ENCODE measurements at places on chromosomes 4 and X.

- no peak for DNase-seq
These were observed 10.5 kb upstream of the KLHL5 start for GRCh38 chr4:39051492-39051891.

DNA sequence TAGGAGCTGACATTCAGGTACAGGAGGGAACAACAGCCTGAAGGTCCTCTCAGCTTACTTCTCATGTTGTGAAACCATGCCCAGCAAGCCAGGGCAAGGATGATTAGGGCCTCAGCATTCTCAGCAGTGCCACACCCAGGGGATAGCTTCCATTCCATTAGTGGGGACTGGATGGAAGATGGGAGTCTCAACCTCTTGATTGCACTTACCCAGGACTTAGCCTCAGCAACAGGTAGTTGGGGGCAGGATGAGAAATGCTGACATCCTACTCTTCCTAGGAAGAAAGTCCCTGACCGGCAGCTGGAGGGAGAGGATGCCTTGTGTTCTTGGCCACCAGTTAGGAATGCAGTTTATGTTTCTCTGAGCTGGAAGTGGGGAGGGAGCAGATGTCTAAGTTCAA is 8.8 kb upstream of the BEX3 start:
- no peak for DNase-seq

GRCh38 chr4:153502584-153502983 is 36.4 kb downstream of the TMEM131L start:
- DNase-seq, result no peak

DNA sequence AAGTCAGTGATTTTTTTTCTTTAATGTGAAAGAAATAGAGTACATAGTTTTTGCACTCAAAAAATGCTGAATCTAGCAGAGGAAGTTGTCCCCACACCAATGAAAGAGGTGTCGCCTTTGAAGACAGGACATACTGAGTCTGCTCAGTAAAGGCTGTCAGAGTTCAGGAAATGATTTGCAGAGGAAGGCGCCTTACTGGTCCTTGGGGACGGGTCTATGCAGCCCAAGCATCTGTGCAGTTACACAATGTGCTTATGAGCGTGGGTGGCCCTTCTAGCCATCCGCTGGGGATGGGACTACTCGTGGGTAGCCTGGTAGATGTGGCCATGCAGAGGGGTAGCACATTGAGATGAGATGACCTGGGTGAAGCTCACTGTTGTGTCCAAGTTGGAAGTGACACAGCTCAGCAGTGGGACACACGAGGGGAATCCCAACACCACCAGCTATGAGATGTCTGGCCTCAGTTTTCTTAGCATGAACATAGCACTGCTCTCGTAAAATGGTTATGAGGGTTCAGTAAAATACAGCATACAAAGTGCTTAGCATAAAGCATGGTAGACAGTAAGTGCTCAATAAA is 116.5 kb upstream of the RBPJ start:
- DNase-seq, result no peak

- DNase-seq, result no peak
These were observed 140.2 kb upstream of the LDB2 start for GRCh38 chr4:17038510-17039176.

GRCh38 chrX:15356444-15356843 is 21.1 kb upstream of the PIGA start:
- DNase-seq, result no peak

GRCh38 chrX:45986971-45987370 is 558.2 kb downstream of the ZNF674 start:
- DNase-seq, result no peak

DNA sequence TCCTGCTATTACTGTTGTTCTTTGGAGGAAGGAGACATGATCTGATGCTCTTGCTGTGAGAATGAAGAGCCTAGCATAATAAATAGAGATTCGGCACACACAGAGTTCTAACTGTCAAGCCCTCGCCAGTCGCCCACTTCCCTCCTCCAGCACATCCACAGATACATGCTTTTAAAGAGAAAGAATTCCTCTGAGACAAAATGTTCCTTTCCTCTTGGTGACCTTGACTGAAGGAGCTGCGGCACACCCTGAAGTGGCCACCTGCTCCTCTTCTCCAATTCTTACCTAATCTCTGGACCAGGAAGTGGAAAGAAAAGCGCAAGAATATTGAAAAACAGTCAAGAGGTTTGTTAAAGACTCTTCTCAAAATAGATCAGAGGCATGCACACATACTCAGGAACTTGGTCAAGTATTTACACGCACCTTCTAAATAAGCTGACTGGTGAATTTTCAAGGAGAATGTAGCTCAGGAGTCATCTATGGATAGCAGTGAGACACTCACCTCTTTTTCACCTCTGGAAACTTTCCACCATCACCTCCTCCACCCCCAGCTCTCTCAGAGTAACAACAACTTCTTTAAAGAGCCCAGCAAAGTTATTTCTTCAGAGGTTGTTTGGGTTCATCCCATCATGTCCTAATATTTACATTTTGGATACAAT is 95.4 kb downstream of the PARM1 start:
- no peak for DNase-seq

- no peak for DNase-seq
These were observed 680.7 kb upstream of the BOD1L1 start for GRCh38 chr4:14308229-14308651.

- no peak for DNase-seq
These were observed 98.3 kb upstream of the MAML3 start for GRCh38 chr4:140252141-140252741.

- DNase-seq, result no peak
These were observed 474.8 kb downstream of the PDGFC start for GRCh38 chr4:156496797-156497196.

DNA sequence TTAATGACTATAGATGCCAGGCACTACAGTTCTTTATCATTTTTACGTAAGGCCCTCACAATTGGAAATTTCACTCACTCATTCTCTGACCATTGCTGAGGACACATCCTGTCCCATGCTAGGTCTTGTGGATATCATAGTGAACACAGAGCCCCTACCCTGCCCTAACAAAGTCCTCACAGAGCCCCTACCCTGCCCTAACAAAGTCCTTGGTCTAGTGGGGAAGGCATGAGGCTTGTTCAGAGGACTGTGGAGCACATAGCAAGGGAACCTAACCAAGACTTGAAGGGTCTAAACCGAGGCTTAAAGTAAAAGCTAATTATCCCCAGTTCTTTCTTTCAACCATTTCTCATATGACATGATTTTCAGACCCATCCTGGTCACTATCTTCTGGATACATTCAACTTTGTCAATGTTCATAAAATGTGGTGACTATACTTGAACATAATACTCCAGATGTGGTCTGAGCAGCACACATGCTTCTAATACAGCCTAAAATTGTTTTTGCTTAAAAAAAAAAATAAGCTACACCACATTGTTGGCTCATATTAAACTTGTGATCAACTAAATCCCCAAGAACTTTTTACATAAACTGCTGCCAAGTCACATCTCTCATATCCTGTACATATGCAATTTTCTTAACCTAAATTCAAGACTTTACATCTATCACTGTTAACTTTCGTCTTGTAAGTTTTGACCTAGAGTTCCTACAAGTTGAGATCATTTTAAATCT is 77.0 kb downstream of the GPC3 start:
- DNase-seq, result no peak

DNA sequence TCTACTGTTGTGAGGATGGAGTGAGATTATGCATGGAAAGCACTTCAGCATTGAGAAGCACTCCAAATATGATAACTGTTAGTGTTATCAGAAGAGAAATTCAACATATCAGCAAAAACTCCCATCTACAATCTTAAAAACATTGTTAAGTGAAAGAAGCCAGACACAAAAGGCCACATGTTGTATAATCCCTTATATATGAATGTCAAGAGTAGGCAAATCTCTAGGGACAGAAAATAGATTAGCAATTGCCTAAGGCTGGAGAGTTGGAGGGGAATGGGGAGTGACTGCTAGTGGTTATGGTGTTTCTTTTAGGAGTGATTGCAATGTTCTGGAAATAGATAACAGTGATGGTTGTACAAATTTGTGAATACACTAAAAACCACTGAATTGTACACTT is 122.5 kb upstream of the LNX1 start:
- DNase-seq, result no peak

DNA sequence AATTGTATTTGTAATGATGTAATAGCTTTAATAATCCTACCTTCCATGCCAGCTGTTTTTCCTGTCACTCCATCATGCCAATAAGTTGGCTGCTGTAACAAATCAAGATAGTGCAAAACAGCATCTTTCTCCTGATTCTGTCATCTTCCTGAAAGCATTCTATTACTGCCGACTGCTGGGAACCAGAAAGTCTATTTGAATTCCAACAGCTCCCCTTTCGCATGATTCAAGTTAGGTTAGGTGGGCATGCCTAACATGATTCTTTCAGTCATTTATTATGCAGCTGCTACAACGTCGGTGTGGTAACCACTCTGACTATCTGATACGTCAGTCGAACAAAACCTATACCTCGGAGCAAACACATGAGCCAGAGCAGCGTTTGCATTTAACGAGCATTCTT is 127.9 kb upstream of the DMD start:
- DNase-seq, result no peak

DNA sequence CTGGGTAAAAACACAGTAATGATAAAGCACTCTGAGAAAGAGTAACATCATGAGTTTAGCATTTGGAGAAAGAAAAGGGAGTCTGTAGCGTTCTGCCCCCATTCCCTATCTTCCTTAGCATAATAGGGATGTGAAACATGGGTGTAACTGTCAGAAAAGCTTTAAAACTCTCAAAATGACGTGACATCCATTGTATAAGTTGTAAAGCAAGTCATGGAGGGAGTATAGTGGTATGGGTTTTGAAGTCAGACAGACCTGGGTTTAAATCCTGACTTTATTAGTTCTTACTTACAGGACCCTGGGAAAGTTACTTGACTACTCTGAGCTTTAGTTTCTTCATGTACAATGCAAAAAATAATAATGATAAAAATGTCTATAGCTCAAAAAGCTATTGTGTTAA is 17.1 kb downstream of the FBXO8 start:
- DNase-seq, result no peak

DNA sequence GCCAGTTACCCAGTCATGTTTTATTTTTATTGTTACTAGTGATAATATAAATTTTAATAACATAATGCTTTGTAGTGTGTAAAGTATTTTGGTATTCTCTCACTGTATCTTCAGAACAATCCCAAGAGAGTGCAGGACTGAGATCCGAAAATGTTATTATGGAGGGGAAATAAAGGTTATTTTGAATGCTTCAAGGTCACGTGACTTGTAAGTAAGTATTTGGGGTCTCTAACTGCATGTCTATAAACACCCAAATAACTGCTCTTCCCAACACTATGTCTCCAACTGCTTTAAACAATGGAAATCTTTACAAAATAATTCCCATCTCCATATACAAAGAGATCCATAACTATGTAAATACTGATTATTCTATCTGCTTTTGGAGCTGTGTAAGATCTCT is 302.2 kb downstream of the LDB2 start:
- DNase-seq, result no peak

- DNase-seq, result no peak
These were observed 2394.2 kb upstream of the AGA start for GRCh38 chr4:179836179-179837075.

GRCh38 chr4:111813555-111814140 is 331.6 kb upstream of the FAM241A start:
- no peak for DNase-seq

GRCh38 chr4:52932591-52933470 is 70.7 kb downstream of the RASL11B start:
- DNase-seq, result no peak

DNA sequence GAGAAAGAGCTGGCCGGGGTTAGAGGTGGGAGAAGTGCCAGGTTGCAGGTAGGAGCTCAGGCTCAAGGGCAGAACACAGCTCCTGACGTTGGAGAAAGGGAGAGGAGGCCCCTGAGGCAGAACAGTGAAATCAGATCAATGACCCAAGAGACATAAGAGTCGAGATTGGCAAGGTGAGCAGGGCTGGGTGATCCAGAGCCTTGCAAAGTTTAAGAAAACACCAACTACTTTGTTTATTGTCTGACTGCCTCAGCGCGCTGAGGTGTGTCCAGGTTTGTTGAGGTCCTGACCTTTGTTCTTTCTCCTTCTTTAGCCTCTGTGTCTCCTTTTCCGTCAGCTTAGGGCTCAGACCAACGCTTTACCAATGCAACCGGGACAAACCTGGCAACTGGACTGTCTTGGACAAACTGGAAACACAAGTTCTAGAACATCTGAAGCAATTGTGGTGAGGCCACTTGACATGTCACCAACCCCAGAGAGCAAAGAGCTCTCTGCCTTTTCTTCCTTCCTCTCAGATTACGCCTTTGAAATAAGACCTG is 28.3 kb downstream of the CHRNA9 start:
- no peak for DNase-seq

DNA sequence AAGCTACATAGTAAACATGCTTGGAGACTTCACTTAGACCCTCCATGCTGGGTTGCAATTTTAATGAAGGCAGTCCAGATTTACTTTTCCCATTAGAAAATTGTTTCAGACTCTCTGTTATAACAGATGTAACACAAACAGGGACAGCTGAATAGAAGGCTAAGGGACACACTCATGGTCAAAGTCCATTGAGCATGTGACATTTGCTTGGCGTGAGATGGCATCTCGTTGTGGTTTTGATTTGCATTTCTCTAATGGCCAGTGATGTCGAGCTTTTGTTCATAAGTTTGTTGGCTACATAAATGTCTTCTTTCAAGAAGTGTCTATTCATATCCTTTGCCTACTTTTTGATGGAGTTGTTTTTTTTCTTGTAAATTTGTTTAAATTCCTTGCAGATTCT is 358.2 kb upstream of the CLNK start:
- DNase-seq, result no peak

- no peak for DNase-seq
These were observed 298.4 kb downstream of the ARHGAP10 start for GRCh38 chr4:148030193-148030873.

- DNase-seq, result no peak
These were observed 126.7 kb downstream of the EMCN start for GRCh38 chr4:100391086-100391485.

DNA sequence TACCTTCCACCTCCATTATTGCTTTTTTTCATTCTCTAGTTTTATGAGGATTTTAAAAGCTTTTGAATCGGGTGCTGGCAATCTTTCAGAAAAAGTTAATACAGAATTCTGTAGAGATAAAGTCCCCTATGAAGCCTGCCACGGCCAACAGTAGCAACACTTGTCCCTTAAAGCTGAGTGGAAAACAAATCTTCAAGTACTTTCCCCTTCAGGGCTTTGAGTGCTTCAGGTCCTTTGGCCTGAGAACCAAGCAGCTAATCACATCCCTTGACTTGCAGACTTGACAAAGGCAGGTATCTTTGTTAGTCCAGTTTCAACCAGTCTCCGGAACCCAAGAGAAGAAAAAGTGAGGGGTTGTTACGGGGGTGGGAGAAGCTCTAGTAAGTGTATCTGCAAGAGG is 144.4 kb downstream of the ATG4A start:
- no peak for DNase-seq

- peak; percentile 38 for DNase-seq
These were observed 124.2 kb downstream of the NFKB1 start for GRCh38 chr4:102625232-102625930.

- no peak for DNase-seq
These were observed 117.3 kb upstream of the NOCT start for GRCh38 chr4:138898282-138898681.

GRCh38 chr4:17647927-17648326 is 33.5 kb downstream of the MED28 start:
- DNase-seq, result no peak

- no peak for DNase-seq
These were observed 10.9 kb downstream of the ATP1B4 start for GRCh38 chrX:120372667-120373370.

GRCh38 chr4:82998898-82999297 is 11.7 kb downstream of the LIN54 start:
- no peak for DNase-seq
